ENCODE measurements at places on chromosomes 7 and 10.

DNA sequence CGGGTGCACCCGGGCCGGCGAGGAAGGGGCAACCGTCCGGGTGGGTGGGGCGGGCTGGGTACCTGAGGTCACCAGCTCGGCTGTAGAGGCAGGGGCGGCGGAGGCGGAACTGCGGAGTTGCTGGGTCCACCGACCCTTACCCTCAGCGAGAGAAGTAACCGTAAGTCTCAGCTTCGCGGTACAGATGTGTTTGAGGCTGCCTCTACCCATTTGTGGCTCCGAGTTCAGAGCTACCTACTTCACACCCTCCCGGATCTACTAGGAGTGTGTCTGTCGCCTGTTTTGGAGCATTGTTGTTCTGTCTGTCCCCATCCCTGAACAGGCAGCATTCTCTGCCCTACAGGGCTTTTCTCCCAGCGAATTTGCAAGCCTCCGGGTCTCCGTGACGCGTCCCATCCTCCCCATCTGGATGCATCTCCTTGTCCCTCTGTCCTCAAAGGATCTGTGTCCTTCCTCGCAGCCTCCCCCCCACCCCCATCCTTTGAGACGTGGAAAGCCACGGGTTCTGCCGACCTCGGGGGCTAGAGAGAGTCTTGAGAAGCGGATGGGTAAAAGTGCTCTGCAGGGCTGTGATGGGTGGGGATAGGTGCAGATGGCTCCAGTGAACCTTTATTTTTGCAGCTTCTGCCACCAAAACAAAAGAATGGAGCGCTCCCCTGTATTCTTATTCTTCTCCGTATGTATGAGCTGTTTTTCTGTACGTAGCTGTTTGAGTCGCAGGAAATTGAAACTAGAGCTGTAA lies 757 bp downstream of the ANKIB1 start:
- DNase-seq = no peak

DNA sequence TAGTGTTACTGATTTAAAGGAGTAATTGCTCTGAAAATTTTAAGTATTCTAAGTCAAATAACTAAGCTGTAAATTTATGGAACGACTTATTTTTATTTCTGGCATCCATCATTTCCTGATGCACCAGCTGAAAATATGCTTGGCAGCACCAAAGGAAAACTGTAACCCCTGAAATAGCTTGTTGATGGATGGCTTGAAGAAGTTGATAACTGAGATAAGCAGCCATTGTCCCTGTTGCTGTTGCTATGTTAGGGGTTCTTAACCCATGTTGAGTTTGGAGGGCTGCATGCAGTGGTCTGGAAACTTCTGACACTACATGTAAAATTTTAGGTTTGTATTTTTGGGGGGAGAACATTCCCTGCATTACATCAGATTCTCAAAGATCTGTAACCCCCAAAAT lies 30.6 kb downstream of the RPA3 start:
- no peak for DNase-seq

GRCh38 chr7:133822001-133822641 lies 305.0 kb upstream of the LRGUK start:
- no peak for DNase-seq

DNA sequence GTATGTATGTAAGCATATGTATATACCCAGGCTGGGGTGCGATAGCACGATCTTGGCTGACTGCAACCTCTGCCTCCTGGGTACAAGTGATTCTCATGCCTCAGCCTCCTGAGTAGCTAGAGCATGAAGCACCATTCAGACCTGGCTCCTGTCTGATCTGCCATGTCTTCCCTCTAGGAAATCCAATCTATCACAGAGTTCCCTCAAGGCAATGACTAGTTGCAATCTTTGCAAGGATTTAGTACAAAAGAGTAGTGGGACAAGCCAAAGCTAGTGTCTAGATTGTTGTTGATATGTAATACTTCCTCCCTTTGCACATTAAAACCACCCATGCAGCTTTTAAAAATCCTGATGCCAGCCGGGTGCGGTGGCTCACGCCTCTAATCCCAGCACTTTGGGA lies 60.5 kb upstream of the PRKAR2B start:
- no peak for DNase-seq

- DNase-seq = no peak
Observed at GRCh38 chr10:33353853-33354252, 19.4 kb upstream of the NRP1 start.

- no peak for DNase-seq
Observed at GRCh38 chr7:124246262-124246863, 213.5 kb upstream of the TMEM229A start.

Data from NCI-H524 treated with DMSO at 0.1 percent for 48 hours (cell line).